ENCODE measurements at places on chromosomes 16 and 17. TPM values are rescaled to one million over a fixed set of nuclear protein-coding genes. Genes with fewer than 3 reads are reported as not detected.

The NPIPA2 gene
- total RNA-seq: not detected

DNA sequence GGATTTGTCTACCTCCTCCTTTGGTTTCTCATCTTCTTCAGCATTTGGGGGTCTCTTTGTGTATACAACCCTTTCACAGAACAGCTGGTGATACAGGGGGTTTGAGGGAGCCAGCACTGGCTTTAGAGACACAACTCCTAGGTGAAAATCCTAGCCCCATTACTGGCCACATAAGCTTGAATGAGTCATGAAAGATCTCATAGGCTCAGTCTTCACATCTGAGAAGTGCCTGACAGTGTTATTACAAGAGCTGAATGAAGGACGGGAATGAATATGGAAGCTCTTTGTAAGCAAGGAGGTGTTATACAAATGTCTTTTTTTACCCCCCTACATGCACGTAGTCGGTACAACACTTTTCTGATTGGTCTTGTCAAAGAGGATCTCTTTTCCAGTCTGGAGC is 1.7 kb upstream of the B4GALNT2 start:
- DNase-seq: no peak

The VTN gene
- total RNA-seq: 0.24 TPM

DNA sequence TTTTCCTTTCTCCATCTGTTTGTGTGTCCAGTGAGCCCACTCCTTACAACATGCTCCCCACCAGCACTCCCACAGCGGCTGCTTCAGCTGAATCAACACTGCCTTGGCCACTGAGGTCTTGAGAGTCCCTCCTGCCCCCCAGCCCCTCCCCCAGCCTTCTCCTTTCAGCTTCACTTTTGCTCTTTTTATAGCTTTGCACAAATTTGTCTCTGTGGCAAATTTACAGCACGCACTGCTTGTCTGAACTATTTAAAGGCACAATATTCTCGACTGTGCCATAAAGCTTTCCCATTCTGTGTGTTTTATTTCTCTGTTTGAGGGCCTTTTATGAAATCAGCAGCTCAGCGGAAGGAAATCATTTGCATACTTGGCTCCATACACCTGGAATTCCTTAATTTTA is 579.3 kb downstream of the TOX3 start:
- DNase-seq: no peak

DNA sequence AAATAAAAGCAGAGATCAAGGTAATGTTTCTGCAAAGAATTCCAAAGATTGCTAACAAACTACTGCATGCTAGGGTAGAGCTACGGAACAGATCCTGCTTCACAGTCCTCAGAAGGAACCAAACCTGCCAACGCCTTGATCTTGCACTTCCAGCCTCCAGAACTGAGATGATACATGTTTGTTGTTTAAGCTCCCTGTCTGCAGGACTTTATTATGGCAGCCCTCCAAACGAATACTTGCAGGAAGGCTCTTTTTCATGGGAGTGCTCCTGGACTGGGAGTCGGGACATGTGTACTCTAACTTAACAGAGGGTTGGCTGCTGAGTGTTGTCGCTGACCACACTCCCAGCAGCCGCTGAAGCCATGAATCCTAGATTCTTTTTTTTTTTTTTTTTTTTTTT is 808.8 kb upstream of the EEF2KMT start:
- DNase-seq: no peak

GRCh38 chr17:7440834-7441195 is 1.5 kb downstream of the FGF11 start:
- no peak for DNase-seq

The CLEC3A gene
- total RNA-seq: not detected

Measured in SK-MEL-5 (cell line).